ENCODE measurements at places on chromosomes 5 and 9. TPM values are rescaled to one million over a fixed set of nuclear protein-coding genes. Genes with fewer than 3 reads are reported as not detected.

DNA sequence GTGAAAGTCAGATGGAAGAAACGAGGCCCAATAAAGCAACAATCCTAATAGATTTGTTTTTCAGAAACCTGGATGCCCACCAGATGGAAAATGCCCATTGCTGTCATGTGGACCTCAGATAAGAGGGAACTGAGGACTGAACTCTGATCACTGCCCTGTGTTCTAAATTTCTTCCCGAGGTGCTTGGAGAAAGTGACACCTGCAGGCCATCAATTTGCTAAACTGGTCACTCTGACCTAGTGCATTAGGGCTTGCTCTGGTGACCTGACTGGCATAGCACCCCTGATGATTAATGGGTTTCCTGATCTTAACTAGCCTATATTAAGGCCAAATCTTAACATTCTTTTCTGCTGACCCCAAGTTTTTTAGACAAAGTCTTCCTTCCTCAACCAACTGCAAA is 32.4 kb upstream of the VDAC1 start:
- no peak for DNase-seq

The DCTN4 gene
- polyA plus RNA-seq: 40.4 TPM

- no peak for DNase-seq
Measured at GRCh38 chr9:6545017-6545691, 100.4 kb downstream of the GLDC start.

DNA sequence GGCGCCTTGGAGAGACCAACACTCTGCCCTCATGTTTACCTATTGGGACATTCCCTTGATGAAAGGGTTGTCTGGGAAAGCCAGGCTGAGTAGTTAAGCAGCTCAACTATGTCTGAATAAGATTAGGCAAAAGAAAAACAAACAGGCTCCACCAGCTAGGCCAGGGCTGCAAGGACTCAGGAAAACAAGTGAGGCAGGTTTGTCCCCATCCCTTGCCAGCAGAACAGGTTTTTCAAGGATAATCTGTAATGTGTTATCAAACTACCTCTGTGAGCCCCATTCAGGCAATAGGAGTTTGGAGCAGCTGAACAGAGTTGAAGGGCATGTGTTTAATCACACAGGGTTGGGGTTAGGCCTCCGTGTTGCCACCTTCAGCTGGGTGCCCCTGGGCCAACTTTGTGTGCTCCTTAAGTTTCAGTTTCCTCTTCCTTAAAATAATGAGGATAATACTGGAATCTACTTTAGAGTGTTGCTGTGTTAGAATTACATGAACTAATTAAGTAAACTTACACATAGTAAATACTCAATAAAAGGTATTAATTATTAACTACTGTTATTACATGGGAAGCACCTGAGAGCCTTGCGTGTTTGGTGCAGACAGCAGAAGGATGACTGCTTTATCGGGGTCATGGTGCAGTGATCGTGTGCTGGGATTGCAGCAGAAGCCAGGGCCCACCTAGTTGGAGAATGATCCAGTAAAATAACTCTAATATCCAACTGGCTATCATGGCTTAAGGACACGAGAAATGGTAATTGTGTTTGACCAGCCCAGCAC is 72.1 kb upstream of the ATP10B start:
- no peak for DNase-seq

- no peak for DNase-seq
Measured at GRCh38 chr9:127384901-127385300, 12.1 kb upstream of the SLC2A8 start.

The MYMK gene
- polyA plus RNA-seq: 58.2 TPM

The CDC20B gene
- not detected for polyA plus RNA-seq

- DNase-seq: no peak
Measured at GRCh38 chr5:59792983-59793585, 100.4 kb downstream of the PDE4D start.

The MEF2C gene
- 934 TPM for polyA plus RNA-seq

DNA sequence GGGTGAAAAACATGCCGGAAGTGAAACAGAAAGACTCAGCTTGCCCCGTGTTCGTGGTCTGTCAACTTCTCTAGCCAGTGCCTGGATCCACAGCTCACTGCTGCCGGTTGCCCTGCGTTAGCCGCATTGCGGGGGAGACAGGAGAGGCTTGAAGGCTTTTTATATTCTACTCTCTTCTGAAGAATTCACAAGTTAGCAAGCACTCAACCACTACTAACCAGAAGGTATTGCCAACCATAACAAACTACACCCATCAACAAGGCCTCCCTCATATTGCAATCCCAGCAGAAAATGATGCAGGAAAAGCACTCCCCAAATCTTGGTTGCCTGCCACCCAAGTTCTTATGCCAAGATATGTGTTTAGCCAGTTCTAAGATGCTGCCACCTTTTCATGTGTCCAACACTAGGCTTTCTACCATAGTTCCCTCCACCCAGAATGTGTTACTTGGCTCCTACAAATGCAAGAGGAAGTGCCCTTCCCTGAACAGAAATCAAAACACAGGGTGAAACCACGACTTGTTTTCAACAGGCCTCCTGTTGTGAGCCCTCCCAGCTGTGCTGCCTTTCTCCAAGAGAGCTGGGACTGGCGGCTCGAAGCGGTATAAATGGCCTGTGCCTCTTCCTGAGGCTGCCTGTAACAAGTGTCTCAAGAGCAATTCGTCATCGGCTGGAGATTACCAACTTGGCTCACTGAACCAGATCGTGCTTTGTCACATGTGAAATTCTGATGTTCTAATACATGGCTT is 129.0 kb downstream of the SNX18 start:
- no peak for DNase-seq

GRCh38 chr5:116502138-116502537 is 72.5 kb downstream of the SEMA6A start:
- no peak for DNase-seq

All from forelimb muscle (tissue), 1 donor.